ENCODE measurements at places on chromosomes 4 and X.

GRCh38 chrX:2401201-2401589, 99.6 kb downstream of the DHRSX start:
- DNase-seq: no peak

- no peak for DNase-seq
Measured at GRCh38 chrX:132924426-132924825, 34.0 kb downstream of the HS6ST2 start.

DNA sequence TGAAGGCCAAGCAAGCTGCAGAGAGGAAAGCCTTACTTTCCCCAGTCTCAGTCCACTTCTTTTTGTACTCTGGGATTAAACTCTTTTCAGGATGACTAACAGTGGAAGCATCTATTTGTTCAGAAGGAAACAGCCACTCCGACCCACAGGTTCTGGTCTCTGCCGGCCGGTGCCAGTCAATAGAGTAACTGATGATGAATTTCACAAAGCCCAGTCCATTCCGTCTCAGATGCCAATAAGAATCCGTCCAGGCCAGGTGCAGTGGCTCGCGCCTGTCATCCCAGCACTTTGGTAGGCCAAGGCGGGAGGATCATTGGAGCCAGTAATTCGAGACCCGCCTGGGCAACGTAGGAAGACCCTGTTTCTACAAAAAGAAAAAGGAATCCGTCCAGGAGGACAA, 58.5 kb upstream of the HELT start:
- DNase-seq: no peak

DNA sequence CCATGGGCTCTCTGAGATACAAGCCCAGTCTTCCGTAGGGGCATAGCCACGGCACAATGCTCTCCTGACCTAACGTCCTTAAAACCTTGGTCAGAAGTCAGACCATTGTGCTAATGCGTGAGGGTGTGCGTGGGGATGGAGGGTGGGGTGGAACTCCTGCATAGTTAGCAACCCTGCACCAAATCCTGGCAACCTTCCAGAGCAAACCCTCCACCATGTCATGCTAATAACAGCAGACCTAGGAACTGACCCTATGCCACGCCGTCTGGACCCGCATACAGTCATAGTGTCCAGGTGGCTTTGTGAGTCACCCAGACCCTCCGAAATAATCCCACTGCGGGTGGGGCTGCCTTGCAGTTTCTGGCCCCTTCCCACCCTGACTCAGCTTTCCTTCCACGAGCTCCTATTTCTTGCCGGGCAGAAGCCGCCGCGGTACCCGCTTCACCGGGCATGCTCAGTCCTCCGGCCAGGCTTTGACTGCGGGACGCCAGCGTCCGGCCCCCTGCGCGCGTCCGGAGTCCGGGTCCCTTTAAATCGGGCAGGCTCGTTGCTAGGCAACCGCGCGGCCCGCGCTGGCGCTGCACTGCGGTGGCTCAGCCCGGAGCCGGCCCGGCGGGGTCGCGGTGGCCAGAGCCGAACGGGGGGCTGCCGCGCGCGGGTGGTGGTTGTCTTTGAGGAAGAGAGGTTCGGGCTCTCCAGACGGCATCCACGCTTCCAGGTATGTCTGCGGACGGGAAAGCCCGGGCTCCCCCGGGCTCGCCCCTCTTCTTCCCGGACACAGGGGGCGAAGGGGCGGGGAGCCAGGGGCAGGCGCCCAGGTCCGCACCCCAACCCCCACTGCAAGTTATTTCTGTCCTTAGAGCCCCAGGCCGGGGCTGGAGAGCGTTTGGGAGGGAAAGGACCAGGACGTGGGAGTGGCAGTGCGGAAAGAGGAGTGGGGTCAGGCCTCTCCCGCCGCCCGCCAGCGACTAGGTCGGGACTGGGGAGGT, at the start of gene CCDC160:
Gene CCDC160 (plus strand): TSS at position 557 of the 989 bp plus-strand sequence. CDS start 7,619 bp downstream, outside the sequence.
- DNase-seq: no peak

DNA sequence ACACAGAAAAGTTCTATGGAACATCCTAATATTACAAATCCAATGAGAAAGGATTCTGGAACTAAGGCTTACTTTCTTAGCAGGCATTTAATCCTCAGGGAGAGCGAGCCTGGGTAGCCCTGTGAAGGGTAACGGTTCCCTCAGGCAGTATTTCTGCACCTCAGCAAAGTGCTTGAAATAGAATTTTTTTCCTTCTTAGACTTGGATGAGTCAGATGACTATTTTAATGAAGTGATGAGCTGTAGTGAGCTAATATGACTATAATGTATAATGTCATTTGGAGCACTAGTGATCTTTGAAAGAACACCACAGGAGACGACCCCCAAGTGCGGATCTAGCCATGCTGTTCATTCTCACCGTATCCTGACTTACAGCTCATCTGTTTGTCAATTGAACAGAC, 493.0 kb upstream of the FAM241A start:
- DNase-seq: no peak

- no peak for DNase-seq
Measured at GRCh38 chr4:163164110-163164509, 2.6 kb downstream of the NAF1 start.

DNA sequence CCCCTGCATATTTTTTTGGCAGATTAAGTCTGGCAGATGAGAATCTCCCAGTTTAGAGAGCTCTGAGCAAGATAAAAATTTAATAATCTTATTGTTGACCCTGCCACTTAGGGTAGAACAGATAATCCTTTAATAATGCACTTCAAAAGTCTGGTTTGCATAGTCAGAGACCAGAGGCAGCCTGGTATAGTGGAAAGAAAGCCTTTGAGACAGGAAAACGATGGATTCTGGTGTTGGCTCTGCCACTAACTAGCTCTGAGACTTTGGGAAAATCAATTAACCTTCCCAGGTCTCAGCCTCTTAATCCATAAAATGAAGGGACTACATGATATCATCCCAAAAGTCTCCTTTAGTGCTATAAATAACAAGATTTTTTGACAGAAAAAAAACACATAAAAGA, 824.5 kb downstream of the STIM2 start:
- no peak for DNase-seq

DNA sequence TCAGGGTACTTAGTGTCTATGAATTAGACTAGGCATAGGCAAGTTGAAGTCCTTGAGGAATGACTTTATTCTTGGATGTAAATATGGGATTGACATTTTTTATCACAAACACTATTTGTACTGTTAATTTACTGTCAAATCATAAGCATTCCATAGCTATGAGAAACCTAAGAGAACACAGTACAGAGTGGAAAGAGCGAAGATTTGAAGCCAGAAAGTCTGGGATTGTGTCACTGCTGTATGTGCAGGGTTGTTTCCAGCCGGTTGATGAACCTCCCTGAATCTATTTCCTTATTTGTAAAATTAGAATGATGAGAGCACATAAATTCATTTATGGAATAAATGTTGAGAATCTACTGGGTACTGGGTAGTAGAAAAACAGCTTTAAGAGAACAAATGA, 14.4 kb upstream of the KLHL5 start:
- DNase-seq: no peak

DNA sequence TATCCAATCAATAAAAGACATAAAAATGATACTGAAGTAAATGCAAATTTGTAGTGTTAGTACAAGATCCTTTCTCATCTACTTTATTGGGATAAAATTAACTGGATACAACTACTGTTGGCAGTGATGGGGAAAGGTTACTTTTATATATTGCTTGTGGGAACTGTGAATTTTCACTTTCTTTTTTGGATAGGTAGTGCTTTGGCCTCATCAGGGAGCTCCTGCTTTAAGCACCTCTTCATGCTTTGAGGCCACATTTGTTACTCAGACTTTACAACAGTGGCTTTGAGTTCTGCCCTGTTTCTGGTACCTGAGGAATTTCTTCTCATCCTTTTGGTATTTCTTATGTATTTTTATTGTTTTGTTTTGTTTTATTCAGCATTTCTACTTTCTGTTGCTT, 316.8 kb upstream of the ZCCHC13 start:
- no peak for DNase-seq

- DNase-seq: no peak
Measured at GRCh38 chr4:61520681-61521160, 320.6 kb downstream of the ADGRL3 start.

DNA sequence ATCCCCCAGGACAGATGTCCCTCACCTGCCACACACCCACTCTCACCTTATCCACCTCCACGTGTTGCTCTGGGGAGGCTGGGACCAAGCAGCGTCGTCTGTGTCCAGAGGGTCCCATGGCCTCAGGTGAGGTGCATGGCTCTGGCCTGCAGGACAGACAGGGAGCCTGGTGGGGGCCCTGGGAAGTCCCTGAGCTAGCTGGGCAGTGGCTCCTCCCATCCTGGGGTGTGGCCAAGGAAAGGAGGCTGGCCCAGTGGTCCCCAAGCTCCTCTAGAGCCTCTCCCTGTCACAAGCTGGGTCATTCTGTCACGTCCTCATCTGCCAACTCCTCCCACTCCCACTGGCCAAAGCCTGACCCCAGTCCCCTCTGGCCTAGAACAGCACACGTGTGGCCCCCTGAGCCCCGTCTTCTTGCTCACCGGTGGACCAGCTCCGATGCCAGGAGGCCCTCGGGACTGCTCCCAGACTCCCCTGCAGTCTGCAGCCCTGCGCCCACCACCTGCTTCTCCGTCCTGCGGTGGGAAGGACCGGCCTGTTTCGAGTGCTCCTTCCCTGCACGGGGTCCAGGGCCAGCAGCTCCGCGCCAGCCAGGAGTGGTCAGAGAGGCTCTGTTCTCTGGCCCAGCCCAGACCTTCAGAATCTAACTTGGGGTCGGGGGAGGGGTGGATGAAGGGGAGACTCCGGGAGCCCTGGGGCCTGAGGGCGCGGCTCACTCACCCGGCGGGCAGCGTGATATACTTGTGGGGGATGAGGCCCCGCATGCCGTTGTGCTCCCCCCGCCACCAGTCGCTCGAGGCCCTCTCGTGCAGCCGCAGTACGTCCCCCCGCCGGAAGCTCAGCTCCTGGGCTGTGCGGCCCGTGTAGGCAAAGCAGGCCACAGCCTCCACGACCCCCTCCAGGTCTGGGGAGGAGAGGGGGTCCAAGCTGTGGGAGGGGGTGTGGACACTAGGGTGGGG, 4.8 kb downstream of the AVPR2 start:
- no peak for DNase-seq

DNA sequence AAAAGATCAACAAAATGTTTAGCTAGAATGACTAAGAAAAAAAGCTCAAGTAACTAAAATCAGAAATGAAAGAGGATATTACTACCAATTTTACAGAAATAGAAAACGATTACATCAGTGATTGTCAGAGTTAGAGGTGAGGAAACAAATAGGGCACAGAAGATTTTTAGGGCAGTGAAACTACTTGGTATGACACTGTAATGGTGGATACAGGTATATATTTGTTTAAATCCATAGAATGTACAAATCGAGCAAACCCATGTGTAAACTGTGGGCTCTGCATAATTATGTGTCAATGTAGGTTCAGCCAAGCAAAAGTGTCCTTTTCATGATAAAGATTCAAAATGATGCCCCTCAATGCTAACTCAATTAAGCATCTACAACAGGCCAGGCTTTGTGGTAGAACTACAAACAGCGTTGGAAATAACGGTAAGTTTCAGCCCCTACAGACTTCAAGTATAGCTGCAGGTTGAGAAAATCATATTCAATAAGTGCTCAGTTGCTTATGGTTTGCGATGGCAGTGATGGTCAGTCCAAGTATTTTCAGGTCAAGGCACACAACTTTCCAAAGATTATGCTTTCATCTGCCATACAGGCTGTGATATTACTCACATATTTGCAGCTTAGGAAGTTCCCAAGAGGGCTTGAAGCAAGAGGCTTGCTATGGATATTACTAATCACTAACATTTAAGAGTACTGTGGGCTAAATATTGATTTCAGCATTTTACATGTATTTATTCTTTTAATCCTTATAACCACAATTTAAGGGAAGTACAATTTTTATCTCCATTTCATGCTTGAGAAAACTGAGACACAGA, 158.6 kb downstream of the TET2 start:
- DNase-seq: no peak

DNA sequence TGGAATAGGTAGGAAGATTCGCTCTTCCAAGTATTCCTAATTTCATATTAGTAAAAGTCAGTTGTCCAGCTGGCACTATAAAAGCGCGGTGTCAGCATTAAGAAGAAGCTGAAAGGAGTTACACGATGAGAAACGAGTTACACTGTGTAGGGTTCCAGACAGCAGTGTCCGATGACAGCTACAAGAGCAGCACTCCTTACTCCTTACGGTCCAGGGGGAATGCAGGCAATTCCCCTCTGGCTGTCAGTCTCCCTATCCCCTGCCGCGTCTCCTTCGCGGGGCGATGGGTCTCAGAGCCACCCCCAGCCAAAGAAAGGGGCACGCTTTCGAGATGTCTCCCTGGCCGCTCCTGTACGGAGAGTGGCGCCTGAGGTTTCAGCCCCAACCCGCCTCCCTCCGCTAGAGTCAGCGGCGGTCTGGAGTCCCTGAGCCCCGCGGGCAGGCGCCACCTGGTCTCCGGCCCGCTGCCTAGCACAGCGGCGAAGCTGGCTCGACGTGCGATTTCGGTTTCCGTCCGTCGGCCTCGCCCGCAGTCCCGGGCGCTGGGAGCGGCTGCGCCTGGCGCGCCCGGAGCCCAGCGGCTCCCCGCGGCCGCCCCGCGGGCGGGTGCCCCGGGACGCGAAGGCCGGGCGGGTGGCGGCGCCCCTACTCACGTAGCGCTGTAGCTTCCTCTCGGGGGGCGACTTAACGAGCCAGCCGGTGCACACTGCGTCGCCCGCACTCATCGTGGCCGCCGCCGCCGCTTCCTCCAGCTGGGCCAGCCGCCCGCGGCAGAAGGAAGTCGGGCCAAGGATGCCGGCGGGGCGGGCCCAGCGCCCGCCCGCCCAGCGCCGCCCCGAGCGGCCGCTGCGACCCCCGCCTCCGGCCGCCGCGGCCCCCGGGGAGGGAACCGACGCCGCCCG, at the start of gene GAB3:
Gene GAB3 (minus strand): TSS at position 777 of the 902 bp plus-strand sequence. CDS start 52 bp downstream, at position 725.
- DNase-seq: peak; percentile 68

GRCh38 chr4:12679217-12679616, 804.9 kb downstream of the RAB28 start:
- no peak for DNase-seq

DNA sequence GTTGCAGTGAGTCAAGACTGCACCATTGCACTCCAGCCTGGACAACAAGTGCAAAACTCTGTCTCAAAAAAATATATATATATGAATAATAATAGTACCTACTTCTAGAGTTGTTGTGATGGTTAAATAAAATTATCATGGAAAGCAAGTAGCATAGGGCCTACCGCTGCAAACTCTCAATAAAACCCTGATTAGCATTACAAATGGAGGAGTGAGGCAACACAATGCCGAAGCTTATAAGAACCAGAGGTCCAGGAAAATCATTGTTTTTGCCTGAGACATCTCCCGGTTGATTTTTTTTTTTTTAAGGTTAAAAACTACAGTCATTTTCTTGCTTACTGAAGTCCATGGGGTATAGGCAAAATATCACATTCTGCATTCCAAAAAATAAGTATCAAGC, 185.0 kb upstream of the GALNT7 start:
- DNase-seq: no peak

GRCh38 chr4:101288365-101289145, 58.8 kb downstream of the PPP3CA start:
- DNase-seq: no peak
